ENCODE measurements at places on chromosomes 12 and 14. TPM values are rescaled to one million over a fixed set of nuclear protein-coding genes. Genes with fewer than 3 reads are reported as not detected.

GRCh38 chr12:5965950-5966383 lies 20.9 kb upstream of the ANO2 start:
- DNase-seq = peak; percentile 83

- no peak for DNase-seq
Observed at GRCh38 chr12:67698672-67699581, 50.4 kb downstream of the DYRK2 start.

Gene PKP2
- 4.3 TPM for polyA plus RNA-seq

Gene TEX52
- not detected for polyA plus RNA-seq

- DNase-seq = no peak
Observed at GRCh38 chr14:21219561-21220111, 49.6 kb downstream of the HNRNPC start.

Gene CLEC2B
- polyA plus RNA-seq = 7.0 TPM

Gene SERPINA12
- not detected for polyA plus RNA-seq

GRCh38 chr14:80536456-80536855 lies 325.2 kb upstream of the DIO2 start:
- DNase-seq = peak; percentile 15

GRCh38 chr14:58739674-58740073 lies 101.9 kb downstream of the DACT1 start:
- DNase-seq = no peak

Gene C14orf39
- polyA plus RNA-seq = not detected

Gene GLI1
- polyA plus RNA-seq = 1.4 TPM
